ENCODE measurements at places on chromosomes 5 and 9.

- DNase-seq: no peak
These were observed 140.7 kb upstream of the SLC28A3 start for GRCh38 chr9:84481231-84481630.

DNA sequence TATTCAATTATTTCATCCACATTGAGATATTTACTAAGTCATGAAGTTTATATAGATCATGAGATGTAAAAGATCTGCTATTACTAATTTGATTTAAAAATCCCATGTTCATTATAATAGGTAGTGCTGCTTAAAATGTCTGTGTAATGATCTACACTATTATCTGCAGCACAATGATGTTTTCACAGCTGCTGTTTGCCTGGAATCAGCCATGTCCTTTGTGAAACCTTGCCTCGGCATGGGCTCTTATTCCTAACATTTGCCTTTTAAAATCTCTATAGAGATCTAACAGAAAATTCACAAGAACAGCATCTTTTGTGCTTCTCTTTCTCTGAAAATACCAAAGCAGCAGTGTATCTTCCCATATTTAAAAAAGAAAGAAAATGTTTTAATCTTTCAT lies 444.6 kb downstream of the PTPRD start:
- no peak for DNase-seq

GRCh38 chr9:95649801-95650213 lies 133.0 kb upstream of the PTCH1 start:
- no peak for DNase-seq

GRCh38 chr5:19519448-19519847 lies 468.6 kb downstream of the CDH18 start:
- no peak for DNase-seq

DNA sequence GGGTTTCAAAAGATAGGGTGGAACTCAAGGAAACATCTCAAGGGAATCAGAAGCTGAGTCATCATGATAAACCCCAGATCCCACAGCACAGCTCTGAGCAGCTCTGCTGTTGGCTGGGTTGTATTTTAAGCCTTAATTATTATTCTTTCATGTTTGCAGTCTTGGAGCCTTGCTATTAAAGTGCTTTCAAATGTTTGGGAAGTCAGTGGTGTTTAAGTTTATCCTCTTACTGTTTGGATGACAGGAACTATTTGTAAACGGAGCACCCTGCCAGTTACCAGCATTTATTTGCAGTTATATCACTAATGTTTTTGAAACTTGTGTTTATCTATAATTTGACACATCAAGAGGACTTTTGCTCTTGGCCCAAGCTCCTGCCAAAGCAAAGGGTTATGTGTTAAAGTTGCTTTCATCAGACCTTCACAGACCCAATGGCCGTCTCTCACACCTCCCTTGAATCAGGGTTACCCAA lies 141.1 kb upstream of the SPDL1 start:
- no peak for DNase-seq

DNA sequence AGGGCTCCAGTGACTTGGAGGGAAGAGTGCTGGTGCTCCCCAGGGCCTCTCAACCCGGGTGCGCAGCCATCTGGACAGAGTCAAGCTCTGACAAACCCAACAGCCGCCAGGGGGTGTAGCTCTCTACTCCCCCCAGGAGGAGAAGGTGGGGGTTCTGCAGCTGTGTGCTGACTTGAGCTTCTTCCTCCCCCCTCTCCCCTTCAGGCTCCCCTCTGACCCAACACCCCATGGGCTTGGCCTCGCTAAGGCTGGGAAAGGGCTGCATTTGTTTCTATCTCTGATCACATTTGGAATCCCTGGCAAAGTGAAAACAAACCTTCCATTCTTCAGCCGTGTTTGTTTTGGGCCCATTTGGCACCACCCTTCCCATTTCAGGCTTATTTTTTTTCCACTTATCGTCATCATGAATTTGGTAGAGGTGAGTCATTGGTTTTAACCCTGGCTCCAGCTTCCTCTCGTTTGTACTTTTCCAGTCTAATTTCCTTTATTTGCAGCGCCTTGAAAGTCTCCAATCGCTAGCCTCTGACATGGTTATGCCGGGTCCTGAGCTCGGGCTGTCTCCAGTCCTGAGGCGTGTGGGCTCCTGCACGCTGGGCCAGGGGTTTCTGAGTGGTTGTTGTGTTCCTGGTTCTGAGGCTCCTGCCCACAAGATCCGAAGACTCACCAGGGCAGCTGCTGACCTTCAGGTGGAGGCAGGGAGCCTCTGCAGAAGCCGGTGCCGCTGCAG lies 36.1 kb downstream of the DAP start:
- DNase-seq: no peak

- DNase-seq: no peak
These were observed 463.7 kb downstream of the TMEM232 start for GRCh38 chr5:110262749-110263148.

DNA sequence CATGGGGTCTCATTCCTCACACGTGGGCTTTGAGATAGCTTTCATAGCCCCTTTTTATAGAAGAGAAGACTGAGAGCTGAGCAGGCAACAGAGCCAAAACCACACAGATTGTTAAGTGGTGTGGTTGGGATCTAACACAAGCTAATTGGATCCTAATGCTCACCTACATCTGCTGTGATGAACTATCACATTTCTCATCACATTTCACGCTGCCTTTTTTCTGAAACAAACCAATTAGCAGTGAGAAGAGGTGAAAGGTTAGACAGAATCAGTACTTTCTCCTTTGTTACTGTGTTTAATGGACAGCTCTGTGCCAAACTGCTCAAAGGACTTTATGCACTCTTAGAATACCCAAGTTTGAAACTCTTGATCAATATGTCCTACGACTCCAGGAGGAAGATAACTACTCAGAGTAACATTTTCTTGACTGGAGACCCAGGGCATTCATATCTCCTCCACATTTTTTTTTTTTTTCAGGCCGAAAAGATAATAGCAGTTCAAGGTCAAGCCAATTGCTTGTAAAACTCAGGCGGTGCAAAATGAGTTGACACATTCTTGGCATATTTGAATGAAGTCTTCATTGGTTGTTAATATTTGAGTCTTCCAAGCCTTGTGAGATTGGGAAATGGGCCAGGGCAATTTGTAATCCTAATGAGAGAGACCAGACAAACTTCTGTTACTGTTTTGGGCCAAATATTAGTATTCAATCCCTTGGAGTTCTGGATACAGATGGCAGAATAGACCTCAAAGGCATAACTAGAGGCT lies 138.4 kb downstream of the KCTD16 start:
- no peak for DNase-seq

- DNase-seq: no peak
These were observed 207.5 kb upstream of the OTULINL start for GRCh38 chr5:14374100-14374499.

DNA sequence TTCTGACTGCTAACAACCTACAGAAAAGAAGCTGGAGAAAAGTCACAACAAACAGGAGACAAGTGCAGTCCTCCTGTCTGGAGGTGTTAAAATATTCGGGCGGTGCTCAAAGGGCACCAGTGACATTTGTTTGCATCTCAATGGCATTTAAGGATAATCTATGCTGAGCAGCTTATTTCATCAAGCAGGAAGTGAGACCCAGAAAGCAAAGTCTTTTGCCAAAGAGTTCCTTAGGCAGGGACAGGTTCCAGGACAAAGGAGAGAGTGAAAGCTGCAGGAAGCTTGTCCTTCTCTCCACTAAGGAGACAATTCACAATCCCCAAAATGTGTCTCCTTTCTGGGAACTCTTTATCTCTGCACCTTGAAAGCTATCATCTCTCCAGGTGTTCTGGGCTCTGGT lies 38.7 kb upstream of the CDK20 start:
- no peak for DNase-seq

GRCh38 chr9:75823151-75823550 lies 67.3 kb upstream of the PCSK5 start:
- no peak for DNase-seq

DNA sequence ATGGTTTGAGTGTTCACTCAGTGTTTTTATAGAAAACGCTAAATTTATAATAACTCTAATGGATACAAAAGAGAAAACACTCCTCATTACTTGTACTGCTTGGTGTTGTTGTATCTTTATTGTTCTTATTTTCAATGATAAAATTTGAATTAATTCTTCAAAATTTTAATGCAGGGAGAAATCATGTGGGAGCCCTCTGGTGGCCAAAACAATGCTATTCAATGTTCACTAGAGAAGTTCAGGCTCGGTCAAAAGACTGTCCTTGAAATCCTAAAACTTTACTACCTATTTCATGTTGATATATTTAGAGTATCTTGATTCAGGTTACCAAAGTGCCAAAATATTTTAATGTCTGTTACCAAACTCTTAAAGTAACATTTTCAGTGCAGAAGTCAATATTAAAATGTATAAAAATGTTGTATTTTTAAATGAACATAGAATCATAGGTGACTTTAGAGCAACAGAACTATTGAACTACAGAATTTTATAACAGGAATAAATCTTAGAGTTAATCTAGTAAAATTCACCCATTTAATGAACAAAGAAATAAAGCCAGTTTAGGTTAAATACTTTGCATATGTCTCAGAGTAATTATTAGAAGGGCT lies 1259.8 kb downstream of the PTPRD start:
- DNase-seq: no peak

- no peak for DNase-seq
These were observed 19.1 kb upstream of the IFNB1 start for GRCh38 chr9:21096901-21097255.

DNA sequence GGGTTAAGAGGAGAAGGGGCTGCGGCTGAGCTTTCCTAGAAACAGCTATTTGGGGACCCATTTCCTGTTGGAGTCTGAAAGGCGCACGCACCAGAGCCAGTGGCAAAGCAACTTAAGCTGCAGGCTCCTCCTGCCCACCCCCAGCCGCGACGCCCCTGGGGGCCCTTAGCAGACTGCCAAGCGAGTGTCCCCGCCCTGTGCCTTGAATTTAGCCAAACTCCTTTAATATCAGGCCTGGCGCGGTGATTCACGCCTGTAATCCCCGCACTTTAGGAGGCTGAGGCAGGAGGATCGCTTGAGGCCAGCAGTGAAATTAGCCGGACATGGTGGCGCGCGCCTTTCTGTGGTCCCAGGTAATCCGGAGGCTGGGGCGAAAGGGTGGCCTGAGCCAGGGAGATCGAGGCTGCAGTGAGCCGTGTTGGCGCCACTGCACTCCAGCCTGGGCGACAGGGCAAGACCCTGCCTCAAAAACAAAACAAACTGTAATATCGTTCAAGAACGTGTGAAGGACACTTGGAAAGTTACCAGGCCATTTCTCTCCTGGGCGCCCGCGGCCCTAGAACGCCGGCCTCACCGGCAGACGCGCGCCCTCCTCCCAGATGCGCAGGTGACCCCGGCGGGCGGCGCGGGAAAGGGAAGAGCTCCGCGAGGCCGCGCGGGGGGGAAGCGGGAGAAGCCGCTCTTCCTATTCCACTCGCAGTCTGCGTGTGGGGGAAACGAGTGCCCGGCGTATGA lies 1.0 kb upstream of the F2R start:
- DNase-seq: no peak

GRCh38 chr9:126661521-126662251 lies 48.0 kb downstream of the LMX1B start:
- DNase-seq: no peak

- no peak for DNase-seq
These were observed 158.1 kb downstream of the LPAR1 start for GRCh38 chr9:110880189-110880588.

GRCh38 chr9:137757139-137757538 lies 120.4 kb upstream of the CACNA1B start:
- no peak for DNase-seq

- DNase-seq: peak; percentile 34
These were observed 66.7 kb upstream of the CAST start for GRCh38 chr5:96595300-96596090.

DNA sequence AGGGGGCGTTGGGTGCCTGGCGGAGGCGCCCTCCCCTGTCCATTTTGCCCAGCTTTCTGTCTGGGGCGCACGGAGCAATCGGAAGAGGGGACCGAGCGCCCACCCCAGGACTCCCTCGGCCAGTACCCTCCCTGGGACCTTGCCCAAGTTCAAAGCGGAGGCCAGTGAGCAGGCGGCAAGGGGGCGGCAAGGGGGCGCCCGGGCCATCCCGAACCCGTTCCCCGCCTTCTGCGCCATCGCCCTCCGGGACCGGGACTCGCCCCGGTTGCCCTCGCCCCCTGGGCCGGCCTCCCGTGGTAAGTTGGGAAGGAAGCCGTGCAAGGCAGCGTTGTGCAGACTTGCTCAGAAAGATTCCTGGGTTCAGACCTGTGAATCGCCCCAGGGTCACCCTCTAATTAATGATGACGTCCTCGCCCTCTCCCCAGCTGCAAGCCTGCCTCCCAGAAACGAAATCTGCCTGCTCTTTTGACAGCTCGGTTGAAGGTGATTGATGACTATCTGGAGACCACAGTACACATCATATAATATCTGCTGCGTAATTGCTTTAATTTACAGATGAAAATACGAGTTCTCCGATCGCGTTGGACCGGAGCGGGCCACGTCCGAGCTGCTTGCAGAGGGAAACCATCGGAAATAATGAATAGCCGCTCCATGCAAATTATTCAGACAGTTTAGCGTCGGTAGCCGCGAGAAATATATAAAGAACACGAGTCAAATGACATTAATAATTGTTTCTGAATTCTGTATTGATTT lies 1.4 kb upstream of the IRX4 start:
- no peak for DNase-seq

GRCh38 chr9:83670381-83670780 lies 37.4 kb downstream of the UBQLN1 start:
- no peak for DNase-seq

DNA sequence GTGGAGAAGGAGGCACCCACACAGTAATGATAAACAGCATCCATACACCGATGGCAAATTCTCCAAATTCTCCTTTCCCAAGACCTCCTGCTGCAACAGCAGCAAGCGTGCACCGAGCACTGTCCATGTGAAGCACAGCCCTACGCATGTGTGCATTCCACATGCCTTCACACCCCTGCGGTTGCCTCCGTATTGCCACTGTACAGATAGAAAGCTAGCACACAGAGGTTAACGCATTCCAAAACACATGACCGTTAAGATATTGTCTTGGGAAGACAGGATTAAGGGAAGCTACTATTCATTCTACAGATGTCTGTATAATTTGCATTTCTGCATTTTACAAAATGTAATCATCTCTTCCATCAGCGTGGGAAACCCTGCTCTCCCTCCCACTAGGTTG lies 6.6 kb downstream of the FLT4 start:
- DNase-seq: no peak

- DNase-seq: no peak
These were observed 1.8 kb downstream of the IL6ST start for GRCh38 chr5:55993013-55993412.

Measured in CD4-positive, alpha-beta T cell treated with Interleukin-17A for 1 hour (primary cell).